ENCODE measurements at places on chromosomes 7 and 10. TPM values are rescaled to one million over a fixed set of nuclear protein-coding genes. Genes with fewer than 3 reads are reported as not detected.

The HIPK2 gene
- 5.5 TPM for polyA plus RNA-seq

The INMT gene
- polyA plus RNA-seq = not detected

The TAS2R4 gene
- not detected for polyA plus RNA-seq

The STK17A gene
- polyA plus RNA-seq = 175 TPM

The HTR5A gene
- not detected for polyA plus RNA-seq

The TBX20 gene
- polyA plus RNA-seq = not detected

The AVL9 gene
- 9.5 TPM for polyA plus RNA-seq

The SGCE gene
- 9.0 TPM for polyA plus RNA-seq

The KLF14 gene
- 0.11 TPM for polyA plus RNA-seq

The HABP2 gene
- polyA plus RNA-seq = not detected

The ADRB1 gene
- not detected for polyA plus RNA-seq

The FGFBP3 gene
- polyA plus RNA-seq = 2.2 TPM

The GCC1 gene
- polyA plus RNA-seq = 28.8 TPM

The WDR86 gene
- 0.54 TPM for polyA plus RNA-seq

The ITIH5 gene
- not detected for polyA plus RNA-seq

The SRPK2 gene
- 66.5 TPM for polyA plus RNA-seq

The TFPI2 gene
- polyA plus RNA-seq = not detected

The FUOM gene
- polyA plus RNA-seq = 37.1 TPM

The NME8 gene
- not detected for polyA plus RNA-seq

The PNLIPRP2 gene
- not detected for polyA plus RNA-seq

The AUTS2 gene
- polyA plus RNA-seq = 8.9 TPM

The SKIDA1 gene
- not detected for polyA plus RNA-seq

The ENTPD1 gene
- 48.0 TPM for polyA plus RNA-seq

The PRSS2 gene
- not detected for polyA plus RNA-seq

The AVPI1 gene
- 3.3 TPM for polyA plus RNA-seq

The RSBN1L gene
- 8.0 TPM for polyA plus RNA-seq

The SPDYE1 gene
- 0.10 TPM for polyA plus RNA-seq

The FAM241B gene
- 1.2 TPM for polyA plus RNA-seq

The SORCS3 gene
- not detected for polyA plus RNA-seq

The EGR2 gene
- polyA plus RNA-seq = 2.6 TPM

The ANXA11 gene
- polyA plus RNA-seq = 243 TPM

The ELOVL3 gene
- polyA plus RNA-seq = not detected

The GIMAP5 gene
- 16.3 TPM for polyA plus RNA-seq

The AP3M1 gene
- 28.1 TPM for polyA plus RNA-seq

The SDK1 gene
- polyA plus RNA-seq = not detected

The SHH gene
- not detected for polyA plus RNA-seq

The TRIL gene
- not detected for polyA plus RNA-seq

The PIK3AP1 gene
- polyA plus RNA-seq = 174 TPM

The PTPRE gene
- polyA plus RNA-seq = 11.2 TPM

The FASTK gene
- polyA plus RNA-seq = 55.4 TPM

The AOC1 gene
- 0.11 TPM for polyA plus RNA-seq

The TAC1 gene
- polyA plus RNA-seq = not detected

The LIPJ gene
- polyA plus RNA-seq = not detected

The REPIN1 gene
- polyA plus RNA-seq = 118 TPM

The GPR26 gene
- not detected for polyA plus RNA-seq

The LIPK gene
- not detected for polyA plus RNA-seq

The C10orf105 gene
- not detected for polyA plus RNA-seq

The RELN gene
- polyA plus RNA-seq = not detected

The OR2A12 gene
- polyA plus RNA-seq = not detected

The TAF6 gene
- 31.5 TPM for polyA plus RNA-seq

The NKX6-2 gene
- polyA plus RNA-seq = not detected

The CHST12 gene
- 24.9 TPM for polyA plus RNA-seq

The SPDYE3 gene
- 9.9 TPM for polyA plus RNA-seq

The SPDYE16 gene
- 0.11 TPM for polyA plus RNA-seq

The GGCT gene
- polyA plus RNA-seq = 25.4 TPM

The RGS10 gene
- polyA plus RNA-seq = 42.7 TPM

The SLC18A3 gene
- not detected for polyA plus RNA-seq

The PDK4 gene
- polyA plus RNA-seq = not detected

The GHRHR gene
- not detected for polyA plus RNA-seq

All from IgD-negative memory B cell (primary cell).